ENCODE measurements at places on chromosomes 11 and 22.

DNA sequence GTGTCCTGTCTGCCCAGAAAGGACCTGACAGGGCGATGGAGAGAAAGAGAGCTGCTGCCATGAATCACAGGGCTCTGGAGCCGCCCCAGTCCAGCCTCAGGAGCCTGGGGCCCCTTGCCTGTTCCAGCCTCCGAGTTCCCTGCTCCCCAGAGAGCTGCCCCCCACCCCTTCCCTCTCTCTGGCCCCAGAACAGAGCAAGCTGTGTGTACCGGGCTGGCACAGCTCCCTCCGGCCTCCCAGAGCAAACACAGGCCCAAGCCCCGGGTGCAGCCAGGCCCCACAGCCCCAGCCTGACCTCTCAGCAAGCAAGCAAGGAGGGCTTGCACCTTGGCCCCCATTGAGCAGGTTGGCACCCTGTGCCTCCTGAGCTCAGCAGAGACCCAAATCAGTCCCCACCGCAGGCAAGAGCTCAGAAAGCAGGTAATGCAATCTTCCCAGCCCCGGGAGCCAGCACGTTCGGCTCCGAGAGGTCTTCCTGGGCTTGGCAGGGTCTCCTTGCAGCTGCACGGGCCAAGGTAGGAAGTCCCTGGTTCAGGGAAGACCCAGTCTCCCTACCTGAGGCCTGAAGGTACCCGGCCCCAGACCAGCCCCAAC, 1.4 kb downstream of the PACSIN3 start:
- DNase-seq: no peak

GRCh38 chr11:131671320-131671719, 300.9 kb downstream of the NTM start:
- no peak for DNase-seq

DNA sequence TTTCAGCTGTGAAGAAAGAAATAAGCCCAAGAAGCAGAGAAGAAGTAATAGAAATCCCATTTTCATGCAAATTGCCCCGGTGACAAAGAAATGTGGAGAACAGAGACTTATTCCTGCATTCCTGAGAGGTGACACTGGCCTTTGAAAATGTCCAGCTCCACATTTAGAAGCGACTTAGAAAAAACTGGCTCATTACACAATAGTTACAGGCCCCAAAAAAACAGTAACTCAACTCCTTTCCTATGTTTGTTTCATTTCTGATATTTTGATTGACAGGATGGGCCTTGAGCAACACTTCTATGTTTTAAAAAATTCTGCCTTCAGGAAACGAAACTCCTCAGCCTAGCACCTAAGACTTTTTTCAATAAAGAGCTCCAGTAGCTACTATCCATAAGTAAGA, 726.9 kb upstream of the TENM4 start:
- DNase-seq: no peak

DNA sequence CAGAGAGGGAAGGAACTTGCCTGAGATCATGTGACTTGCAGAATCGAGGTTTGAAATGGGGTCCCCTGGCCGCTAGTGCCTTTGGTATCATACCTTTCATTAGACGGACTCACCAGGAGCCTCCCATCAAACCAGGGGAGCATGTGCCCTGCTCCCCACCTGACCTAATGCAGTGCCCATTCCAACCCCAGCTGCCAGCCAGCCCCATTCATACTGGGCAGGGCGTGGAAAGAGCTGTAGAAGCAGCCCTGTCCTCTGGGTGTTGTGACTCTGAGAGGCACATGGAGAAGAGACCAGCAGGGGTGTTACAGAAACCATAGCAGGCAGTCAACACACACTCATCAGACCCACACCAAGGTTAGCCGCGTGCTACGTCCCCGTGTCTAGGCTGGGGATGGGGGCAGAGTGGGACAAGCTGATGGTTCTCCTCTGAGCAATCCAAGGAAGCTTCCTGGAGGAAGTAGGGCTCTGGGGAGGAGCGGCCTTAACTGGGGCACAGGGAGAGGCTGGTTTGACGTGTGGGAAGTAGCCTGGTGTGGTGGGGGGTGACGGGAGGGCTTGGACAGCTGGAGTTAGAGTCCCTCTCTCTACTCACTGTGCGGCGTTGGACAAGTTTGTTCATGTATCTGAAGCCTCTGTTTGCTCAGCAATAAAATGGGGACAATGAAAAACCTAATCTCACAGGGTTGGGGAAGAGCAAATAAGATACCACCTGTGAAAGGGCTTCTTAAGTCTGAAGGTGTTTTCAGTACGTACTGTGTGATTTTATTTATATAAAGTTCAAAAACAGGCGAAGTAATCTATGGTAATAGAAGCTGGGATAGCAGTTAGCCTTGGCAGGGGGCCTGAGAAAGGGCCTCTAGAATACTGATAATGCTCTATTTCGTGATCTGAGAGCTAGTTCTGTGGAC, 14.0 kb downstream of the GRIK4 start:
- no peak for DNase-seq

DNA sequence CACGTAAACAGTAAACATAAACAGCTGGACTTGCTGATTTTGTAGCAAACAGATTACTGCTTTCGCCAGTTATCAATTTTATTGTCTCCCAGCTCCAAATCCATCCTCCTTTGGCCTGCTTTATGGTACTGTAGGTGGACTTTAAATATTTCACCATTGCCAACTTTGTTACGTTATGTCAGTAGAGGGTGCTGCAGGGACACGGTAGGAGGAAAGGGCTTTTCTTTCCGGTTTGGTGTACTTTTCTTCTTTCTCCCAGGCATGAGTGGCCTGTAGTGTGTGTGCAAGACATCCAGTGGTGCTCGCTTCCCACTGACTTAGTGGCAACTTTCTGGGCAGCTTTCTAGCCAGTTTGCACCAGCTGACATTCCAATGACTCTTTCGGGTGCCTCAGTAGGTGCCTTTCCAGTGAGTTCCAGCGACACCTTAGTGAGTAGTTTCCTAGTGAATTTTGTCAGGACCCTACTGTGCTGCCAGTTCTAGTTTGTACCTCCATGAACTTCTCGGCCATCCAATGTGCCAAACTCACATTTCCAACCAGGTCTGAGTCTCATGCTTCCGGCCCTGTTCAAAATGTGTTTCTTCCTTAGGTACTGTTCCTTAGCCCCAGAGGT, 267.6 kb upstream of the TENM4 start:
- DNase-seq: no peak

DNA sequence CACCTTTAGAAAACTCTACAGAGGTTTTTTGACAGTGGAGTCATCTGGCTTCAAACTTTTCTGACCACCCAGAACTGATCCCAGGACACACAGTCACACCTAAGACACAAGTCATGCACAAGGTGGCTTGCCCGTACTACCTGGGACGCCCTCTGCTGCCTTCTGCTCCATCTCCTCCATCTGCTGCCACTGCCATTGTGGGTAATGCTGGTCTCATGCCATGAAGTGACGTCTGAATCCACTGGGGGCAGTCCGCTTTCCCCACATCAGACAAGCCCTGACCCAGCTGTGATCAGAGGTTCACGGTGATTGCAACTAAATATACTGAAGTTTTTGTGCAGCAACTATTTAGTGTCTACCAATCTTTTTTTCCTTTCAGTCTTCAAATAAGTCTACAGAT, 5.4 kb upstream of the NDUFS8 start:
- DNase-seq: no peak

- no peak for DNase-seq
Measured at GRCh38 chr11:128891913-128892398, 800 bp downstream of the KCNJ5 start.

GRCh38 chr22:48589901-48590300, 1237.8 kb downstream of the BRD1 start:
- no peak for DNase-seq

GRCh38 chr22:39253435-39254070, 8.8 kb upstream of the PDGFB start:
- peak; percentile 56 for DNase-seq

GRCh38 chr22:46754110-46754799, 8.2 kb upstream of the TBC1D22A start:
- peak; percentile 60 for DNase-seq

GRCh38 chr11:6096417-6096816, 11.1 kb upstream of the OR56B4 start:
- no peak for DNase-seq

DNA sequence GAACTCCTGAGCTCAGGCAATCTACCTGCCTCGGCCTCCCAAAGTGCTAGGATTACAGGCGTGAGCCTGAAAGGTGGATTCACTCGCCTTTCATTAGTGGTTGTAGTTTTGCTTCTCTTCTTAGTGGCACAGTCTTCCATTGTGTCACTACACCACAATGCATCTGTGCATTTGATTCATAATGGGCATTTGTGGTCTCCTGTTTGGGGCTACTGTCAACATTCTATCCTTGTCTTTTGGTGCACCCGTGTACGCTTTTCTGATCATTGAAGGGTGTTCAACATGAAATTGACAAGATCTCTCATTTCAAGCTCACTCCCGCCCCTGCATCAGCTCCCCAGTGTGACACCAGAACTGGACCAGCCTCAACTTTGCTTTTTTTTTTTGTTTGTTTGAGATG, 2.0 kb upstream of the SYT12 start:
- DNase-seq: no peak
